ENCODE measurements at places on chromosomes 1 and 21. TPM values are rescaled to one million over a fixed set of nuclear protein-coding genes. Genes with fewer than 3 reads are reported as not detected.

GRCh38 chr1:210397252-210397651, 68.5 kb downstream of the HHAT start:
- DNase-seq: no peak

DNA sequence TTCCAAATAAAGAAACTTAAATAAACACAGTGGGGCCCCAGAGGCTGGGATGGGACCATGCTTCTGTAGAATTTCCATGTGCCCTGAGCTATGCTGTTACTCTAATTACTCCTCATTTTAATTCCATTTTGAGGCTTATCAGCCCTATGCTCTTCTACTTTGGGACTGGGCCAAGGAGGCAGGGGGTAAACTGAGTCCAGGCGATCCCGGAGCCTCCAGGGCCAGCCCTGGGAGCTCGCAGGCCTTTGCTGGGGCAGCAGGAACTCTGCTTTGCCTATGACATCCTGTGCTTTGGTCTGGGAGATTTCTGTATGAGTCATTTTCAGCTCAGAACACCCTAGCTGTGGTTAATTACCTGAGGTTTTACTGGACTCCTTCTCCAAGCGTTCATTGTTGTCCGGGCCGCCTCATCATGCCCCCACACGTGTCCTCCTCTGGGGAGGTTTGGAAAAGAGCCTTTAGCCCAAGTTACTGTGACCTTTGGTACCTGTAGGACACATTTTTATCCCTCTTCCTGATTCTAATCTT, 95.7 kb downstream of the RHOU start:
- no peak for DNase-seq

DNA sequence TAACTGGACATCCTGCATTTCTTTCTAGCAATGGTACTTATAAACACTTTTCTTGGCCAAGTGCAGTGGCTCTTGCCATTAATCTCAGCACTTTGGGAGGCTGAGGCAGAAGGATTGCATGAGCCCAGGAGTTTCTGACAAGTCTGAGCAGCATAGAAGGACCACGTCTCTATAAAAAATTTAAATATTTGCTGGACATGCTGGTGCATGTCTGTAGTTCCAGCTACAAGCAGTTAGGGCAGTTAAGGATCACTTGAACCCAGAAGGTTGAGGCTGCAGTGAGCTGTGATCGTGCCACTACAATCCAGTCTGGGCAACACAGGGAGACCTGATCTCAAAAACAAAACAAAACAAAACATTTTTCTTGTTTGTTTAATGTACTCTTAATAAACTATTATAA, 434.0 kb downstream of the PLA2G4A start:
- DNase-seq: no peak

DNA sequence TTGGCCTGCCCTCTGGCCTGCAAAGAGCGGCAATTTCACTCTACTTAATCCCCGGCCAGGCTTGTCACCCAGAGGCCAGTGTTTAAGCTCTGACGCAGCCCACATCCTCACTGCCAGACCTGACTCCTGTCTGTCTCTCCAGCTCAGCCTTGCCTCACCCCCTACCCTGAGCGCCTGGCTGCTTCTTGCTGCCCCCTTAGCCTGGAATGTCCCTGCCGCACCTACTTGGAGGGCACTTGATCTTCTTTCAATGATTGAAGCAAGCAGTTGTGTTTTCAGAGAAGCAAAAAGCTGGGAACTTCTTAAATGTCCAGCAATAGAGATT, 87.4 kb upstream of the ZBTB40 start:
- no peak for DNase-seq

GRCh38 chr1:221728037-221728505, 13.8 kb downstream of the DUSP10 start:
- no peak for DNase-seq

GRCh38 chr1:113768916-113769600, 9.8 kb upstream of the PHTF1 start:
- no peak for DNase-seq

GRCh38 chr1:99305626-99306025, 41.3 kb downstream of the PLPPR4 start:
- no peak for DNase-seq

- peak; percentile 45 for DNase-seq
Measured at GRCh38 chr1:205068457-205069040, 15.7 kb downstream of the TMEM81 start.

GRCh38 chr1:9825093-9826074, 1.6 kb upstream of the CLSTN1 start:
- peak; percentile 94 for DNase-seq

DNA sequence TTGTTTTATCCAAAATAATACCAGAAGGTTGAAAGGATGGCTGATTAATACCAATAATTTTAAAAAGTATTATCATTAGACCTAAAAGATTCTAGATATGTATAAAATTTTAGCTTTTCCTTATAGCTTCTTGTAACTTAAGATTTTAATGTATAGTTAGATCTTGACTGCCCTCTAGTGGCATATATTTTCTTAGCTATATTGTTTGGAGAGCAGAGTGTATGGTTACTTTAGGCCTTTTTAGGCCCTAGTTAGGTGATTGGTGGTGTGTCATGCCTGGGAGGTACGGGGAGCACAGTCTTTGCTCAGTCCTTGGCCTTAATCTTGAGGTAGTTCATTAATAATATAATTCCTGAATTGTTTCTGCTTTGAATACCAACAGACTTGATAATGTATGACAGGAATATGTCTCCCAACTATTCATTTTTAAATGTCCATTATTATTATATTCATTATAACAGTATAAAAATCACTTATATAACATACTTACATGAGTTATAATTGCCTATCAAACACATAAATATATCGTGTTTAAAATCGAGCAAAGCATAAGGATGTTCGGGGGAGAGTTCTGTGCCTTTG, 328.4 kb downstream of the ZP4 start:
- peak; percentile 19 for DNase-seq

DNA sequence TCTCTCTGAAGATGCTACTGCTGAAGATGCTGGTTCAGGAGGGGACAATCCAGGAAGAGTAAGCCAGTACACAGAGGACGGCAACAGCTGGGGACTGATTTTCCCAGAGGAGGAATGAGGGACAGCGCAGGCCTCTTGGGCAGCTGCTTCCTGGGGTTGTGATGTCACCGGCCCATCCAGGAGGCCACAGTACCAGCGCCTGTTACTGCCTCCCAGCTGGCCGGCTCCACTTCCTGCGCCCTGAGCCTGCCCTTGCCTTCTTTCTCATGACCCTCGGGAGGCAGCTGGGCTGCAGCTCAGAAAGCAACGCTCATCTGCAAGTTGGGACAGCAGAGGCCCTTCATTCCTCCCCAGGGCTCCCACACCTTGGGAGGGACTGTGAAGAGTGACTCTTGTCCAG, 21.9 kb upstream of the ID3 start:
- DNase-seq: no peak

DNA sequence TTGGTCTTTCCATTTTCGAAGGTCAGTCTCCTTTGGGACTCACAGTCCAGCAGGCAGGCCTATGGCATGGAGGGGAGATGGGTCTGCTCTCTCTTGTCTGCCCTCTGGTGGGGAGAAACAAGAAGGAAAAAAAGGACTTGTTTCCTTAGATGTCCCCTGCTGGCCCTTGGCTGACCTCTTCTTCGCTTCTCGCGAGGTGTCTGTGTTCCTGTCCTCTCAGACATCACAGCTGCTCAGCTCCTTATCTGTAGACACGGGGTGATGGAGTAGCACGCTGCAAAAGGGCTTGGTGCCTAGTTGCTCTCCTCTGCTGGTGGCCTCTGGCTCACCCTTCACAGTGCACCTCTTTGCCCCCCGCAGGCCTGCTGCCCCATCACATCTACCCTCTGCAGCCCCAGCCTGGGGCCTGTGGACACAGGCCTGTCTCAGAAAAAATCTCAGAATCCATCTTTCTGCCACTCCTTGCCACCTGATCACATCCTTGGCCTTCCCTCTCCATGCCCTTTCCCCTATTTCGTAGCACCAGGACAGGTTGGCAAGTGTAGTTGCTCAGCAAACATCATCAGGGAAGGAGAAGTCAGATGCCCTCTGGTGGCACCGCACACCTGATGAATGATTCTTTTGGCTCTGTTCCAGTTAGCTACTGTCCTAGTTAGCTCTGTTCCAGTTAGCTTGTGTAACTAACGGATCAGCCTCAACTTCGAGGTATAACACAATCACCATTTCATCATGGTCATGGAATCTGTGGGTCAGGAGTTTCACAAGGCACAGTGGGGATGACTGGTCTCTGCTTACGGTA, 18.7 kb upstream of the AK2 start:
- DNase-seq: peak; percentile 97

- DNase-seq: no peak
Measured at GRCh38 chr1:117089996-117090395, 29.9 kb downstream of the TTF2 start.

GRCh38 chr1:183200451-183200850, 14.4 kb downstream of the LAMC2 start:
- no peak for DNase-seq

DNA sequence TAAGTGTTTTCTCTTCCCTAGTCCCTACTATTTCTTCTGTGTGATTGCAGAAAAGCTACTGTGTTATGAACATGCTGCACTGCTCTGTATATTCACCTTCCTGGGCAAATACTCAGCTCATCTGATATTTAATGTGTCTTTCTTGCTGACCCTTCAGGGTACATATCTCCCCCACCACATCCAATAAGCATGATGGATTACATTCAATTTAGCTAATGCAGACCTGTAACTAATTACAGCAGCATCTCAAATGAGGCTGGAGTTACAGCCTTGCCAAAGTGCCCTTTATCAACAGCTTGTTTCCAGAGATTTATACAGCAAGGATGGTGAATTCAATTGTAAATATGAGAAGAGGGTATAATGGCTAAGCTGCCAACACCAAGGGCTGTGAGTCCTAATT, 144.0 kb downstream of the KCNH1 start:
- DNase-seq: peak; percentile 8

- no peak for DNase-seq
Measured at GRCh38 chr1:222706815-222707214, 5.5 kb downstream of the AIDA start.

DNA sequence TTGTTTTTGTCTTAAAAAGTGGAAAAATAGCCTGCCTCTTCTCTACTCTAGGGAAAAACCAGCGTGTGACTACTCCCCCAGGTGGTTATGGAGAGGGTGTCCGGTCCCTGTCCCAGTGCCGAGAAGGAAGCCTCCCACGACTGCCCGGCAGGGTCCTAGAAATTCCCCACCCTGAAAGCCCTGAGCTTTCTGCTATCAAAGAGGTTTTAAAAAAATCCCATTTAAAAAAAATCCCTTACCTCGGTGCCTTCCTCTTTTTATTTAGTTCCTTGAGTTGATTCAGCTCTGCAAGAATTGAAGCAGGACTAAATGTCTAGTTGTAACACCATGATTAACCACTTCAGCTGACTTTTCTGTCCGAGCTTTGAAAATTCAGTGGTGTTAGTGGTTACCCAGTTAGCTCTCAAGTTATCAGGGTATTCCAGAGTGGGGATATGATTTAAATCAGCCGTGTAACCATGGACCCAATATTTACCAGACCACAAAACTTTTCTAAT, 35.0 kb upstream of the TDRD10 start:
- DNase-seq: peak; percentile 56

DNA sequence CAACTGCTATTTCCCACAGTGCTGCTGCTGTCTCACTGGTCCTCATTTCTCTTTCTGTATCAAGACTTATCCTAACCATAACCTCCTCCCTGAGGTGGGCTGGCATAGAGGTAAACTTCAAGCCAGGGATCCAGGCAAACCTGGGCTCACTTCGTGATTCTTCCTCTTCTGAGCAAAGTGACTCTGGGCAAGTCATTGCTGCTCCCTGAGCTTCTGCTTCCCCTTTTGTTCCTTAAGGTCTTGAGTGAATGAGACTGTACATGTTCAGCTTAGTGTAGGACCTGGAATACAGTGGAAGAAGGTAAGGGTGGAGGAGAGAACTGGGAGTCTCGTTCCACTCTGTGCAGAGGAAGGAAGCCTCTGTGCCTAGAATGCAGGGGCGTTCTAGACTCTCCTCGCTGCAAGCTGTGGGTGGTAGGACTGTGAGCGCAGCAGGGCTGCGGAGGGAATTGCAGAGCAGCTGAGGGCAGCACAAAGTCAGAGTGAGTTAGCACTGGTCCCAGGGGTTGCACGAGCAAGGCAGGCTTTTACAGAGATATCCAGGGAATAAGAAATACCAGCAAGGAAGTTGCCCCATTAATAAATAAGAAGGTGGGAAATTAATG, 11.4 kb upstream of the ERI3 start:
- DNase-seq: no peak

- no peak for DNase-seq
Measured at GRCh38 chr1:17630048-17630830, 90.7 kb downstream of the ARHGEF10L start.

GRCh38 chr1:115182012-115182715, 92.9 kb upstream of the TSPAN2 start:
- no peak for DNase-seq

Gene TNFRSF9
- under 0.01 TPM for total RNA-seq

Gene LCE1C
- total RNA-seq: not detected

Gene DMBX1
- not detected for total RNA-seq

Gene NR5A2
- total RNA-seq: not detected

Gene FAM72D
- under 0.01 TPM for total RNA-seq

Gene IGSF21
- total RNA-seq: not detected
